H54 (cell line): ENCODE measurements at places on chromosomes 11 and 22.

- peak; percentile 61 for DNase-seq
These were observed 6.7 kb upstream of the CCDC90B start for GRCh38 chr11:83292709-83293456.

GRCh38 chr11:133681901-133682300, 149.6 kb upstream of the OPCML start:
- no peak for DNase-seq

GRCh38 chr22:39130892-39131855, 21.3 kb downstream of the CBX7 start:
- no peak for DNase-seq

DNA sequence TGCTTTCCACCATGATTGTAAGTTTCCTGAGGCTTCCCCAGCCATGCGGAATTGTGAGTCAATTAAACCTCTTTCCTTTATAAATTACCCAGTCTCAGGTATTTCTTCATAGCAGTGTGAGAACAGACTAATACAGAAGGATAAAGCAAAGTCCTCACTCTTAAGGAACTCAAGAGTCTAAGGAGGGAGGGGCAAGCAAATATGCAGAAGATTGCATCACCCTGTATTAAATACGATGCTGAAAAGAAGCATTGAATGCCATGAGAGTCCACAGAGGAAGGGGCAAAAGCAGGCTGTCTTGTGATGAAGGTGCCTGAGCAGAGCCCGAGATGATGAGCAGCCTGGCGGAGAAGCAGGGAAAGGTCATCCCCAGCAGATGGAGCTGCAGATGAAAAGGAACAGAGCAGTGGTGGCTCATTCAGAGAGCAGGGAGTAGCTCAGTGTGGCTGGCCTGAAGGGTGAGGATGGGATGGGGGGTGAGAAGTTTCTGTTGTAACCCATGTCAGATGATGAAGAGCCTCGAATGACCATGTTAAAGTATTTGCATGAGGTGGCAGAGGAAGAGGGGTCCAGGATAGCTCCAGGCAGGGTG, 6.3 kb upstream of the IZUMO1R start:
- DNase-seq: no peak

- DNase-seq: no peak
These were observed 5.9 kb downstream of the ACP2 start for GRCh38 chr11:47242596-47243192.

DNA sequence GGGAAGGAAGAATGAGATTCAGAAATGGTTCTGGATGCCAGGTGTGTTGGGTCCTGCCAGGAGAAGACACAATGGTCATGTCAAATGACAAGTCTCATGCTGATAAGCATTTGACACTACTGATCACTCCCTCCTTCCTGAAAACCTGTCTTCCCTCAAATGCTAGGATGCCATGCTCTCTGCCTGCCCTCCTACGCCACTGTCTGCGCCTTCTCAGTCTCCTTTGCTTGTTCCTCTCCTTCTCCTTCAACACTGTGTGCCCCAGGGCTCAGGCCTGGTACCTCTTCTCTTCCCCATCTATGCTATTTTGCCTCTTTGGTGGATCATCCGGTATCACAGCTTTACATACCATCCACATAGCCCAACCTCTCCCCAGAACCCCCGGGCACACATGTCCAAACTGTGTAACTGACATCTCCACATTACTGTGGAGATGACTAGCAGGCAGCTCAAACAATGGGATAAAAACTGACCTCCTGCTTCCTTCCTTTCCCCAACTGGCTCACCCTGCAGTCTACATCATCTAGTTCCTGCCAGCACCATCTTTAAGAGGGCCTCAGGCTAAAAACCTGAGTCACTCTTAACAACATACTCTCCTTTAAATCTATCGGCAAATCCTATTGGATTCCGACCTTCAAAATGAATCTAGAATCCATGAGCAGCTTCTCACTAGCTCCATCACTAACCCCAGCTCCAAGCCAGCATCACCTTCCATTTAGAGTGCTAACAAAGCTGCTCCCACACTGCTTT, 8.2 kb downstream of the AP1B1 start:
- no peak for DNase-seq
